ENCODE measurements at places on chromosomes 13 and 19.

DNA sequence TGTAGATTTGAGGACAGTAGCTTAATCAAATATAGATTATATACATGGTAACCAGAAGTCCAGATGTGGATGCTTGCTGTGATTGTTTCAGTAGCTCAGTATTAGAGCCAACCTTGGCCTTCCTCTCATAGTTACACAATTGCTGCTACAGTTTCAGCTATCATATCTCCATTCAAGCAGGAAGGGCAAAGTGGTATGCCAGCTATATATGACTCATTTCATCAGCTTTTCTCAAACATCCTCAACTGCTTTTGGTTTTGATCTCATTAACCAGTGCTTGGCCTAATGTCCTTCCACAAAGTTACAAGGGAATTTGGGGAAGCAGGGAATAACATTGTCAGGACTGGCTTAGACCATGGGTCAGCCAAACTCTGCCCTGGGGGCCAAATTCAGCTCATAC lies 73.0 kb upstream of the MAB21L1 start:
- DNase-seq = no peak

GRCh38 chr19:36196249-36196648 lies 18.2 kb downstream of the ZNF565 start:
- no peak for DNase-seq

- no peak for DNase-seq
Observed at GRCh38 chr13:112602189-112602588, 14.2 kb upstream of the TUBGCP3 start.

DNA sequence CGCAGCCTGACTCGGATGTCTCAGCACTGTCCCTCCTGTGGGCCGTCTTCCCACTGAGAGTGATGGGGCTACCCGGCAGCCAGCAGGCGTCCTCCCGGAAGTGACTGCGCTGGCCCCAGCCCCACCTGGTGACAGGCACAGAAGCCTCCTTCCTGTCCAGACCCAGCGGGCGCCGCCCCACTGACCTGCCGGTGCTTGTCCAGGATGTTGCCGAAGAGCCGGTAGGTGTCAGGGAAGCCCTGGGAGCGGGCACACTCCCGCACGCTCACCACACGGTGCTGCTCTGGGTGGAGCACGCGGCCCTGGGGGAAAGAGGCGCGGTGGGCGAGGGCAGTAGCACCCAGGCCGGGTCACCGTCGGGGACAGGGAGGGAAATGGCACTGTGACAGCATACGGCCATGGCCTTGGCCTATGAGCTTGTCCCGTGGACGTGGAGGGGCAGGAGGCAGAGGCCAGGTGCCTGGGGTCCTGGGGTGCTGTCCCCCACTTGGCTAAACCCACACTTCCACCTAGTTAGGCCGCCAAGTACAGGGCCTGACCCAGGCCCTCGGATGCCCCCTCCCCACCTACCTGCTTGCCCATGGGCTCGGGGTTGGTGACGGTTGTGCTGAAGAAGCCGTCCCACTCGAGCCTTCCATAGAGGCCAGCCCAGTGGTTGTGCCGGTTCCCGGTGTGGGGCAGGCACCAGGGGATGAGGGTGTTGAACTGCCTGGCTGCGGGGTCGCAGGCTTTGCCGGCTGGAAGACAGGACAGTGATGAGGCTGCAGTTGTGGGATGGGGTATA lies 16.0 kb upstream of the EIF3G start:
- DNase-seq = no peak

DNA sequence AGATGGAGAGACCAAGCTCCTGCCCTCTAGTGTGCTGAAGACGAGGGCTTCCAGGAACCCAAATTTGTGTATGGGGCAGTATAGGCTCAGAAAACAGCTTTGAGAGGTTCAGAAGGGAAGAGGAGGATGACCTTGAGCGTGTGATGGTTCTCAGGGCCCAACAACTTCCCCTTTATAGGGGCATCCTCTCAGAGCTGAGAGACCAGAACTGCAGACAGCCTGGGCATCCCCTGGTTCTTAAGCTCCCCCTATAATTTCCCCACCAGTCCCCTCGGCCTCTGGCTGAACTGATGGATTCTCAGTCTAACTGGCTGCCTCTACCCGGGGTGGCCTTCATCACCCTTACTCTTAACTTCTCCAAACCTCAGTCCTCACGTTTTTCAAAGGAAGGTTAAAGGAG lies 167.5 kb downstream of the URI1 start:
- DNase-seq = no peak

DNA sequence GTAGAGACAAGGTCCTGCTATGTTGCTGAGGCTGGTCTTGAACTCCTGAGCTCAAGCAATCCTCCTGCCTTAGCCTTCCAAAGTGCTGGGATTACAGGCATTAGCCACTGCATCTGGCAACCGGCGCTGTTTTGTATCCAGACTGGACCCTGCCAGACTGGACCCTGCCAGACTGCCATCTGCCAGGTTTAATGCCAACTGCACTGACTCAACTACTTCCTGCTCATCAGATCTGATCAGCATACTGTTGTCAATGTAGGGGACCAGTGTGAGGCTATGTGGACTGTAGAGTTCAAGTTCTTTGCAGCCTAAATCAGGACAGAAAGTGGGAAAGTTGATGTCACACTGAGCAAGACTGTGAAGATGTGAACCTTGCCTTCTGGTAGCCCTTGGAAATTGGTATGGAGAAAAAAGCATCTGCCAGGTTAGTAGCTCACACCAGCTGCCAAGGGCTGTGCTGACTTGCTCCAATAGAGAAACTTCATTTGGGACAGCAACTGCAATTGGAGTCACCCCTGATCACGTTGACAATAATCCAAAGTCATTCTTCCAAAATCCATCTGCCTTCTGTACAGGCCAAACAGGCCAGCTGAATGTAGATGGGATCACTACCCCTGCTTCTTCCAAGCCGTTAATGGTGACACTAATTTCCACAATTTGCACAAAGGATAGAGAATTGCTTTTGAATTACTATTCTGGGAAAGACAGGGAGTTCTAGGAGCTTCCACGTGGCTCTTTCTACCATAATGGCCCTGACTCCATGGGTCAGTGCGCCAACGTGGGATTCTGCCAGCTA lies 36.8 kb upstream of the ATP1A3 start:
- no peak for DNase-seq

- DNase-seq = no peak
Observed at GRCh38 chr19:51367255-51367564, 1.0 kb upstream of the ETFB start.

- no peak for DNase-seq
Observed at GRCh38 chr13:44465318-44465717, 91.7 kb downstream of the SERP2 start.

DNA sequence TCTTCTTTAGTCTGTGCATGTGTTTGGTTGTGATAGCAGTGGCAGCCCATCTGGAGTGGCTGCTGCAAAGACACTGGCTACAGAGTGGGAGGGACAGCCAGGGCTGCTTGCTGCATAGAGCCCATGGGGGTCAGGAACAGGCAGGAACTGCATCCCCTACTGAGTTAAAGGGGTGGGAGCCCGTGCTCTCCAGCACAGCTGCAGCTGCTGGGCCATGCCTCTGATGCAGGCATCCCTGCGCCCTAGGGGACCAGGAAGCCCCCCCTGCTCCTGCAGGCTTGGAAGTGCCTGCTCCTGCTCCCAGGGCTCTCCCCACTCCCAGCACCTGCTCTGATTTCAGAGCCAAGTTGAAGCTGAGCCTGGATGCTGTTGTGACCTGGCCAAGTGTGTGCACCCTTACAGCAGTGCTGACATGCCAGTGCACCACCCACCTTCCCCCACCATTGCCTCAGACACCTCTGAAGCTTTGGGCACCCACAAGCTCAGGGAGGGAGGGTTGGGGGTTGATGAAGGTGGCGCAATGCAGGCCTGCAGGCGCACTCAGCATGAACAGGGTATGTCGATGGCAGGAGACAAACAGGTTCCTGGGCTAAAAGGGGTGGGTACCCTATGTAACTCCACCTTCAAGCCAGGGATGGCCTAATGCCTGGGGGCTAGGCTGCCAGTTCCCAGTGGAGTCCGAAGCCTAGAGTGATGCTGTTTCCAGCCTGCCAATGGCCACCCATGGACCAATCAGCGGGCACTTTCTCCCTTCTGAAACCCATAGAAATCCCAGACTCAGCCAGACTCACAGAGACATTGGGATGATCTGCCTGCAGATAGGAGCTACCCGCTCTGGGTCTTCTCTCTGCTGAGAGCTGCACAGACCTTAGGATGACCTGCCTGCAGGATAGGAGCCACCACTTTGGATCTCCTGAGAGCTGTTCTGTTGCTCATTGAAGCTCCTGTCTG lies 919.9 kb upstream of the MIR17HG start:
- DNase-seq = no peak

- no peak for DNase-seq
Observed at GRCh38 chr13:38630780-38631179, 56.1 kb upstream of the FREM2 start.

DNA sequence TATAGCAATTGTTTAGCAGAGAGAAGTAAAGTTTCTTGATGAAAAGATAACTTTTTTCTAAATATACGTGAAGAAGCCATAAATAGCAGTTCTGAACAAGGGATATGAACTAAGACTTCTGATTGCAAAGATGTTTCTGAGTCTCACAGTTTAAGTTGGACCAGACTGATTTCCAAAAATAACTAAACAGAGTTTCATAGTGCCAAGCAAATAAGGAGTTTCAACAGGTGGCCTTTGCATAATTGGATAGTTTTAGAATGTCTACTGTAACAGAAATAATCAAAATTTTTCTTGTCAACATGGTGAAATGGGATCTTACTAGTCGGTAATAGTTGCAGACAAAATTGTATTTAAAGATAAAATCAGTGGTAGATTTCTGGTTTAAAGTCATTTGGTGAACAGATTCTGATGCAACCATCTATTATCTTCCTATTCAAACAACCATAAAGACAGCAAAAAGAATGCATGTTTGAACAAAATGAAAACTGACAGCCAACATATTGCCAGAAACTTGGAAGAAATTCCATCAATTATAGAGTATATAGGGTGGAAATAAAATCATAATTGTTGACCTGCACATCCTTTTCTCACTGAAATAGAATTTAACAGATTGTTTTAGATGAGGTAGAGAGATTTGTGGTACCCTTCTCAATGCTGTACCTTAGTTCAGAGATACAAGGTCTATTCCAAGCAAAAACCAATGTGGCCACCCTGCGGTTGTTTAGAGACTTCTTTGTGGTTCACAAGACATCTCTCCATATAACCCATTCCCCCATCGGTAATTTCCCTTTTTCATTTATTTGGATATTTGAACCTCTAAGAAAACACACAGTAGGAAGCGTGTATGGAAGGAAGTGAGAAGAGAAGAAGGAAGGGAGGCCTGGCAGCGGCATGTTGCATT lies 275.3 kb downstream of the COG6 start:
- DNase-seq = no peak

- no peak for DNase-seq
Observed at GRCh38 chr13:109783447-109783814, 3.0 kb downstream of the IRS2 start.

GRCh38 chr13:23799945-23800344 lies 89.3 kb downstream of the MIPEP start:
- DNase-seq = no peak

DNA sequence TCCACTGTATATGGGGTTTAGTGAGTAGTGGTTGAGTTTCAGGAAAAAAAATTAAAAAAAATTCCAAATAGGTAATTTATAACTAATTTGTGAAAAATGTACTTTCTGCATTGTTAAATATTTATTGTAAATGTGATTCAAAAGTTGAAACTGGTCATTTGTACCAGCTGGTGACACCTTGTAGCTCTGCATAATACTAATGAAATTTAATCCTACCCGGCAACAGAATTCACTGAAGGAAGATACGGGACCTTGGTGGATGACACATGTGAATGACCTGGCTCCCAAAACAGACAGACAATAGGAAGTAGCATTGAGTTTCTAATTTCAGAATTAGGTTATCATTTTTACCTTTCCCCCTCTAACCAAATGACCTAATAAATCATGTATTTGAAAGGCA lies 73.8 kb downstream of the SLITRK6 start:
- DNase-seq = no peak

Measured in NCI-H1105 (cell line).